Activated naive CD8-positive, alpha-beta T cell treated with anti-CD3 and anti-CD28 coated beads, Interleukin-2, amount 50 U/mL, for 16 hours (primary cell): ENCODE measurements at places on chromosomes 12 and 14.
A peak's percentile ranks its signal among the peaks of the same experiment; 100 is the strongest.

DNA sequence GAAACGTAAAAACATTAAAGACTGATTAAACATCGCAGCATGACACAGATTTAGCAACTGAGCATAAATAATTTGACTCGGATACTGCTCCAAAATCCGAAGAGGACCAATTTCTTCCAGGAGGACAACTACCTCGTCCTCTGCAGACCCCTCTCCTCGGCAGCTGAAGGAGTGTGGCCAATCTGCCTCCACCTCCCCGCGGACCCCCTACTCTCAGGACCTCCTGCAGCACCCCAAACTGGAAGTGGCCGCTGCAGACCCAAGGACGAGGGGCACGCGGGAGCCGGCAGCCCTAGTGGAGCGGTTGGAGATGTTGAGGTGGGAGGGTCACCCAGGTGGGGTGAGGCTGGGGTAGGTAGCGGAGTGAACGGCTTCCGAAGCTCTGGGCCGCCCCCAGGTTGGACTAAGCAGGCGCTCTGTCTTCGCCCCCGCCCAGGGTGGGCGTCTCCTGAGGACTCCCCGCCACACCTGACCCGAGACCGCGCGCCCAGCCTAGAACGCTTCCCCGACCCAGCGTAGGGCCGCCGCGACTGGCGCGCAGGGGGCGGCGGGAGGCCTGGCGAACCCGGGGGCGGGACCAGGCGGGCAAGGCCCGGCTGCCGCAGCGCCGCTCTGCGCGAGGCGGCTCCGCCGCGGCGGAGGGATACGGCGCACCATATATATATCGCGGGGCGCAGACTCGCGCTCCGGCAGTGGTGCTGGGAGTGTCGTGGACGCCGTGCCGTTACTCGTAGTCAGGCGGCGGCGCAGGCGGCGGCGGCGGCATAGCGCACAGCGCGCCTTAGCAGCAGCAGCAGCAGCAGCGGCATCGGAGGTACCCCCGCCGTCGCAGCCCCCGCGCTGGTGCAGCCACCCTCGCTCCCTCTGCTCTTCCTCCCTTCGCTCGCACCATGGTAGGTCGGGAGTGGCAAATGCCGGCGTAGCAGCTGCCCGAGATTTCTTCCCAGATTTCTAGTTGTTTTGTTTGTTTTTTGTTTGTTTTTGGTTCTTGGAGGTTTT, at the start of gene CALM1:
Gene CALM1 (plus strand): TSS at position 689 of the 999 bp plus-strand sequence. CDS start 202 bp downstream, at position 891.
- DNase-seq, result peak; percentile 93

- no peak for DNase-seq
Measured at GRCh38 chr12:113222730-113223531, 1.7 kb downstream of the TPCN1 start.

GRCh38 chr12:79775355-79776027, 84.7 kb upstream of the PAWR start:
- DNase-seq, result no peak

DNA sequence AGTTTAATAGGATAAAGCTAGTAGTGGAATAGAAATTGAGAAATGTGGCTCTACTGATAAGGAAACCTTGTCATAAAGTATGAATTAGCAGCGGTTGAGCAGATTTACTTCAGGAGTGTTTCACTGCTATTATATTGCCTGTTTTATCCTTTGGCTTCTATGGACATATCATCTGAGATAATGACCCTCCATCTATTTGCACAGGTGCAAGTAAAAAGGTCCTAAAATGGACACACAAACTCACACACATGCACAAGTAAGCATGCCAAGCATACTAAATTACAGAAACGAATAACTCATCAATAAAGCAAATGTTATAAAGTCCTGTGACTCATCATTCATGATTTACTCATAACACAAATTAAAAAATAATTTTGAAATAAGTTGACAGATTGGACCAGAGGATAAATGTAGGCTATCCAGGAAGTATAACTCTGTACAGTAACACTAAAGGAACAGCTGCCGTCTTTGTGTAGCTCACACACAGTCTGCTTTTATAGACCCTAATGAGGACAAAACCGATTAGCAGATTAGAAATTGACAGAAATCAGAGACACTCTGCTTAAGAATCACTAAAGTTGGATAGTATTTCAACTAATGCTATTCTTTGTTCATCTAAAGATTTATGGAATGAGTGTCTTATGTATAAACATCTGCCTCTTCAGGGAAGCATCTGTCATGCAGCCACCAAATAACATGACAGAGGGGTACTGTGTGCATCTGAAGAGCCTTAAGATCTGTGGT, 73.9 kb downstream of the SYT1 start:
- DNase-seq, result no peak

DNA sequence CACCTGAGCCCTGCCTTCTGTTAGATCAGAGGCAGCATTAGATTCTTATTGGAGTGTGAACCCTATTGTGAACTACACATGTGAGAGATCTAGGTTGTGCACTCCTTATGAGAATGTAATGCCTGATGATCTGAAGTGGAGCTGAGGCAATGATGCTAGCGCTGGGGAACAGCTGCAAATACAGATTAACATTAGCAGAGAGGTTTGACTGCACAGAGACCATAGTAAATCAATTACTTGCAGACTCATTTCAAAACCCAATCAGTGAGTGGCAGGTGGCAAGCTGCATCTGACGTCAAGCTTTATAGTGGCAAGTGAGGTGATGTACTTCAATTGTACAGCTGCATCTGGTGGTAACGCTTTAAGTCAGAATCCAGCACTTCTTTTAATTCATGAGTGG, 141.6 kb downstream of the GPHN start:
- no peak for DNase-seq

DNA sequence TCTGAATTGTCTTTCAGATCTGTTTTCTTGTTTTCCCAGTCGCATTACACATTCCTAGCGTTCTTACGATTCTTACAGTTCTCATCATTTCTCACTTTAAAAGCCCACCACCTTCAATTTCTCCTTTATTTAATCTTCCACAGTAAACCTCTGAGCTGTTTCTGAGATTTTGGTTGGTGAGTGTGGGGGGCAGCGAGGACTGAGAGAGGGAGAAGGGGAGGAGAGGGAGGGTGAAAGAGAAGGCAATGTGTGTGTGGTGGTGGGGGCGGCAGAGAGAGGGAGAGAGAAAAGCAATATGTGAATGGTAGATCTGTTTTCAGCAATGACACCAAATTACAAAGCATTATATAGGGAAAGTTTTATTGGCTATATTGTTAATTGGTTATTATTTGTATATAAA, 282.6 kb downstream of the SOX5 start:
- no peak for DNase-seq

DNA sequence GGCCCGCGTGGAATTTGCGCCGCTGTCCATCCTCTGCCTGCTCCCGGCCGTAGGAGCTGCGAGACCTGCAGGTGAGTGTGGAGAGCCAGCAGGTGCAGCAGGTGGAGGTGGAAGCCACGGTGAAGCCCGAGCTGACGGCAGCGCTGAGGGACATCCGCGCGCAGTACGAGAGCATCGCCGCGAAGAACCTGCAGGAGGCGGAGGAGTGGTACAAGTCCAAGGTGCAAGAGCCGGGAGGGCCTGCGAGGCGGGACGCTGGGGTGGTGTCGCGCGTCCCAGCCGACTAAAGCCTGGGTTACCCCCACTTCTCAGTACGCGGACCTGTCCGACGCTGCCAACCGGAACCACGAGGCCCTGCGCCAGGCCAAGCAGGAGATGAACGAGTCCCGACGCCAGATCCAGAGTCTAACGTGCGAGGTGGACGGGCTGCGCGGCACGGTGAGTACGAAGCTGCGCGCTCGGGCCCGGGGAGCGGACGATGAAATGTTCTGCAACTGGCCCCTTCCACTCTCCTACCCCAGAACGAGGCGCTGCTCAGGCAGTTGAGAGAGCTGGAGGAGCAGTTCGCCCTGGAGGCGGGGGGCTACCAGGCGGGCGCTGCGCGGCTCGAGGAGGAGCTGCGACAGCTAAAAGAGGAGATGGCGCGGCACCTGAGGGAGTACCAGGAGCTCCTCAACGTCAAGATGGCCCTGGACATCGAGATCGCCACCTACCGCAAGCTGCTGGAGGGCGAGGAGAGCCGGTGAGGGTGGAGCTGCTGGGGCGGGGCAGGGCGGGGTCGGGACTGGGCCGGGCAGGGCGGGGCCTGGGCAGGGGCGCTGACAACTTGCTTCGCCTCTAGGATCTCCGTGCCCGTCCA, 2.1 kb downstream of the PRPH start:
- DNase-seq, result no peak

DNA sequence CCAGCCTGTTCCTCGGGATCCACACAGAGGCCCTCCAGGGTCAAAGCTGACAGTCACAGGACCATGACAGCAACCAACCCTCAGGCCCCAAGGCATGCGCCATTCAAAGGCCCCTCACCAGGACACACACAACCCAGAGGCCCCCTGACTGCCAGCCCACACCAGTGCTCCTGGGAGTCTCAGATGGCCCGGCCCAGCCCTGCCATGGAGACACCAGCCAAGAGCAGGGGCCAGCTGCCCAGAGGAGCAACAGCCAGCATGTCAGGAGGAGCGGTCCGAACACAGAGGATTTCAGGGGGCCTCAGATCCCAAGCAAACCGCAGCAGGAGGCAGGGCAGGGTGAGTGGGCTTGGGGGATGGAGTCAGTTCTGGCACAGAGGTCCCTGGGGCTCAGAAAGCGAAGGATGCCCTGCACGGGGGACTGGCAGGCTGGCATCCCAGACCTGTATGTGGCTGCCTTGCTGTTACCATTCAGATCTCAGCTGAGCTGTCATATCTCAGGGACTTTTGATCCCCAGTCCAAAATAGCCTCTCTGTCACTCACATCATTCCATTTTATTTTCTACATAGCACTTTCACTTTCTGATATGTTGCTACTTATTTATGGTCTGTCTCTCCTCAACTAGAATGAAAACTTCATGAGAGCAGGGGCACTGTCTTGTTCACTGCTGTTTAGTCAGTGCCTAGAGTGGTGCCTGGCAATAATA, 4.8 kb downstream of the TMEM229B start:
- no peak for DNase-seq

DNA sequence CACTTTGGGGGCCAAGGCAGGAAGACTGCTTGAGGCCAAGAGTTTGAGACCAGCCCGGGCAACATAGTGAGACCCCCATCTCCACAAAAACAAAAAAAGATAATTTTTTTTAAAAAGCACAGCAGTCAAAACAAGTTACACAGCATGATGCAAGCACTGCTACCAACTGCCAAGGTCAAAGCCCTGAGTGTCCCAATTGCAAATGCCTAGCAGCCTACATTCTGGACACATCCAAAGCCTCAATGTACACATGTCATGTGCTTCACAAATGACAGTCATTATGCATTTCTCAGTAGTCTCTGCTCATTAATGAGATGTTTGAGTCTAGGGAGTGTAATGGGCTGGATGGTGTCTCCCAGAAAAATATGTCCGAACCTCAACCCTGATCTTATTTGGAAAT, 113.7 kb upstream of the CCND2 start:
- no peak for DNase-seq

- DNase-seq, result no peak
Measured at GRCh38 chr14:37545174-37545573, 49.9 kb downstream of the FOXA1 start.

GRCh38 chr14:104441275-104442106, 138.1 kb upstream of the C14orf180 start:
- no peak for DNase-seq

- DNase-seq, result no peak
Measured at GRCh38 chr14:100537446-100538350, 49.5 kb downstream of the BEGAIN start.

GRCh38 chr12:112577473-112578329, 159.0 kb downstream of the PTPN11 start:
- DNase-seq, result no peak
